ENCODE measurements at places on chromosomes 7 and 10. TPM values are rescaled to one million over a fixed set of nuclear protein-coding genes. Genes with fewer than 3 reads are reported as not detected.

- DNase-seq = no peak
These were observed 24.7 kb upstream of the SLC18A3 start for GRCh38 chr10:49585387-49585786.

DNA sequence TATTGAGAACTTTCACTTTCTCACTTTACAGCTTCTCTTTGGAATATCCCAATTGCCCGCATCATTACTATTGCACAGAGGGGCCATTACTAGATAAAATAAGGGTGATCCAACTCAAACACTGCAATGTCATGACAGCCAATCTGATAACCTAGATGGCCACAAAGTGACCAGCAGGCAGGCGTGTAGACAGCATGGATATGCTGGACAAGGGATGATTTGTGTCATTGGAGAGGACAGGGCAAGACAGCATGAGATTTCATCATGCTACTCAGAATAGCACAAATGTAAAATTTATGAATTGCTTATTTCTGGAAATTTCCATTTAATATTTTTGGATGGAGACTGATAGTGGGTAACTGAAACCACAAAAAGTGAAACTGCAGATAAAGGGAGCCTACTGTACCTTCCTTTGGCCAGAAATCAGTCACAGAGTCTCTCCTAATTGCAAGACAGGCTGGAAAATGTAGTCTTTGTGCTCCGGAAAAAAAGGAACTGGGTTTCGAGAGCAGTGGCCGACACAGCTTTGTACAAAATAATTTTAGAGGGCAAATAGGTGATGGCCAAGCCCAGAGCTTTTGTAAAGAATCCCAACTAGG lies 6.1 kb upstream of the GSDME start:
- DNase-seq = no peak

DNA sequence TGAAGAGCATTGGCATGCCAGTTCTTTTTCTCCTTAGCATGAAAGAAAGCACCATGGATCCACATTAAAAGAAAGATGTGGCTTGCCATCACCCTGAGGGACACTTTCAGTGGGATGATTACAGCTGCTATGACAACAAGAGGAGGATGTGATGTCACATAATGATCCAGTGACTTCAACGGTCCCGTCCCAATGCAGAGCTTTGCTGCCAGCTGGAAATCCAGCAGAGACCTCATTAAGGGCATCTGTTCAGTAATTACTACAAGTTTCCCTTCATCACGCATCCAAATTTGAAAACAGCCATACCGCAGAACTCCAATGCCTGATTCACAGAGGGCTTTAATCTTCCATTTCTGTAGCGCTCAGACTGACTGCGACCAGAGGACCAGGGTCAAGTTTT lies 206.6 kb downstream of the LSM5 start:
- no peak for DNase-seq

DNA sequence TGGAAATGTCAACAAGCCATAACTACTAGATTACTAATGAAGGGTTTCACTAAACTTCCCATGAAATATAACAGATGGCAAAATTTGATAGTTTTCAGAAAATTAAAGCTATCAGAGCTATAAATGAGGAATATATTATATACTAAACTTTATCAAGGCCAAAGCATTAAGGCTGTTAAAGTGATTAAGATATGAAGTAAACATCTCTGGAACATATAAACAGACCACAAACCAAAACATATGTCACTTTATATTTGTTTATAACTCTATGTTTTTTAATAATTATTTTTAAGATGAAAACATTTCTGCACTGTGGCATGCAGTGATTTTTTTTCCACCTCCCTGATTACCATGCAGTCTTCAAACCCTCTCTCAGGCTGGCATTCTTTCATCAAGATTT lies 120.2 kb downstream of the REEP3 start:
- DNase-seq = no peak

DNA sequence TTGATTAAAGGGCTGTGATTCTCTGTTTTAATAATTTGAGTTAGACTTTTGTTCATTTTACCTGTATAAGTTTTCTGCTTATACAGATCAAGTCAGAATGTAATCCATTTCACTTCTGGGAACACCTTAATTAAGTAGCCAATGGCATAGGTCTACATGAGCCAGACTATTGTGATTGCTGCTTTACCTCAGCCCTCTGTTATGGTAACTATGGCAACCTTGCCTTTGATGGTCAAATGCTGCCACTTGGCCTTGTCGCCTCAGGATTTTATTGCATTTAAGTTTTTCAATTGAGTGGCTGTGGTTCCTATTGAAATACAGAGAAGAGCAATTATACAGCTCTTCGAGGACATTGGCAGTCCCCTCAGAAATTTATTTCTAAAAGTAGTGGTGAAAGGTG lies 64.3 kb upstream of the TMEM106B start:
- DNase-seq = no peak

- no peak for DNase-seq
These were observed 599.3 kb upstream of the CELF2 start for GRCh38 chr10:10418387-10418786.

DNA sequence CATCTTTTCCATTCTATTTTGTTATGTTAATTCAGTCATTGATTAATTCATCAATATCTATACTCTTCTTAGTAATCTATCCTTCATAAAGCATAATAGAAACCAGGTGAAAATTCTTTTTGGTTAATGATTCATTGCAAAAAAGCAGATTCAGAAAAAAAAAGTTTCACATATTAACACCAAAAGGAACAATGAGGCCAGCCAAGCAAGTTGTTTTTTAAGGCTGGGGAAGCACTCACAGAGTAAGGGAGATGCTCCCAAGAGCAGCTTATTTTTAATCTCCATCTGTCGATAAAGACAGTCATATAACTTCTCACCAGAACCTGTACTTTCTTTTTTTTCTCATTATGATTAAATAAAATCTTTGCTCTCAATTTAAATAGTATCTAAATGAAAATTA lies 95.8 kb downstream of the CACNA2D1 start:
- DNase-seq = no peak

- no peak for DNase-seq
These were observed 12.7 kb upstream of the ATP6V0E2 start for GRCh38 chr7:149860821-149861727.

GRCh38 chr7:27964820-27965219 lies 215.8 kb downstream of the JAZF1 start:
- DNase-seq = no peak

DNA sequence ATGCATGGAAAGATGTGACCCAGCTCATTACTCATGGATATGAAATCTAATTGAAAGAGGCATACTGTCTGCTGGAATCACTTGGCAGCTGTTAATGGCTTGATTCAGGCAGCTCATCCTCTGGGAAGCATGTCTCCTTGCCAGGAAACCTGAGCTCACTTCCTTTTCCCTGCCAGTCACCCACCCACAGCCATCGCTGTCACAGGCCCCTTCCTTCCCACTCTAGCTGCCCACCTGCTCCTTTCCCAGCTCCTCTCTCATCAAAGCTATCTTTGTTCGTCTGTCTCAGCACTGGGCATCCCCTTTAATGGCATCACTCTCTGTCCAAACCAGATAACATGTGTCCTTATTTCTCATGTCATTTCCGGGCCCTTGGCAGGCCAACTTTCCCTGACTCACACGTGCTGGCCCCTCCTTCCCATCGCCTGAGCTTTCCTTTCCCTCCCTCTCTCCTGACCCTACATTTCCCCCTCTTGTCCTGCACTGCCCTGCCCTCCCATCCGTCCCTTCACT lies 721.9 kb downstream of the TNS3 start:
- DNase-seq = no peak

GRCh38 chr7:83072576-83073517 lies 89.8 kb downstream of the PCLO start:
- DNase-seq = no peak

DNA sequence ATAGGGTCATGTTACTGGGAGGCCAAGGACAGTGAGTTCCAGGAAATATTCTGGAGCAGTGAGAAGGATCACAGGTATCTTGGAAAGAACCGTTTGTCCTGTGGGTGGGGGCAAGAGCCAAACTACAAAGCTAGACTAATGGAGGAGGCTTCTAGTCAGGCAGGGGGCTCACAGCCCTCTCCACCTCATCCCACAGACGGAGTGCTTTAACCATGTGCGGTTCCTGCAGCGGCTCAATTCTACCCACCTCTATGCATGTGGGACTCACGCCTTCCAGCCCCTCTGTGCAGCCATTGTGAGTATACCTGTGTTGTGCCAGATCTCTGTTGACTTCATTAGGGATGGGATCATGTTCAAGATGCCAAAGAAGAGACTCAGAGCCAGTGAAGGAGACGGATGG lies 8.1 kb downstream of the SEMA4G start:
- DNase-seq = no peak

DNA sequence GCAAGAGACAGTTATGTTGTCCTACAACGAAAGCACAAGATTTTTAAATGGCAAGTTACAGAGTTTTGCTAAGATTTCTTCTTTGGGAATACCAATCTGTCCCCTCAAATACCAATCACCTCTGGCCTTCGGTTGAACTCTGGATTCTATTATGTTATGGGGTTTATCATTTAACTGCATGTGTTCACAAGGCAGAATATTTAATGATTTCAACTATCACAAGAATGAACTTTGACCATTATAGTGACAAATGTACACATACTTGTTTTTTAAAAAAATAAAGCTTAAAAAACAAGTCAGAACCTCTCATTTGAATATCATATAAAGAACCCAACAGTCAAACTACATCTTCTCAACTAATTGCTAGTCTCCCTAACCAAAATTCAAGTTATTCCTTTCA lies 11.3 kb downstream of the OAT start:
- DNase-seq = no peak

GRCh38 chr10:73093922-73094850 lies 2.5 kb downstream of the P4HA1 start:
- no peak for DNase-seq

- no peak for DNase-seq
These were observed 138.8 kb downstream of the KCNMA1 start for GRCh38 chr10:77498829-77499228.

- DNase-seq = no peak
These were observed 56.9 kb downstream of the ADK start for GRCh38 chr10:74207691-74208480.

DNA sequence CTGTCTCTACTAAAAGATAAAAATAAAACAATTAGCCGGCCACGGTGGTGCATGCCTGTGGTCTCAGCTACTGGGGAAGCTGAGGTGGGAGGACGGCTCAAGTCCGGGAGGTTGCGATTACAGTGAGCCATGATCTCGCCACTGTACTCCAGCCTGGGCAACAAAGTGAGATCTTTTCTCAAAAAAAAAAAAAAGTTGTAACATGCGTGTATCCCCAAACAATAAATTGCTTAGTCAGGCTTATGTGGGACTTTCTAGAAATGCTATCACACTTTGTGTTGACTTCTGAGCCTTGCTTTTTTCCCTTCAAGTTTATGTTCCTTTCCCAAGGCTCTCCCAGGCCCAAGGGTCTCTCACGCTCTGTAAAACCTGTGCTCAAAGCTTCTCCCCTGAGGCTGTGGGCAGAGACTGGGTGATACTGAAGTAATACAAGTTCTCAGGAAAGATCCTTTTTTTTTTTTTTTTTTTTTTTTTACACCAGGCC lies 88.0 kb upstream of the TNS3 start:
- no peak for DNase-seq

DNA sequence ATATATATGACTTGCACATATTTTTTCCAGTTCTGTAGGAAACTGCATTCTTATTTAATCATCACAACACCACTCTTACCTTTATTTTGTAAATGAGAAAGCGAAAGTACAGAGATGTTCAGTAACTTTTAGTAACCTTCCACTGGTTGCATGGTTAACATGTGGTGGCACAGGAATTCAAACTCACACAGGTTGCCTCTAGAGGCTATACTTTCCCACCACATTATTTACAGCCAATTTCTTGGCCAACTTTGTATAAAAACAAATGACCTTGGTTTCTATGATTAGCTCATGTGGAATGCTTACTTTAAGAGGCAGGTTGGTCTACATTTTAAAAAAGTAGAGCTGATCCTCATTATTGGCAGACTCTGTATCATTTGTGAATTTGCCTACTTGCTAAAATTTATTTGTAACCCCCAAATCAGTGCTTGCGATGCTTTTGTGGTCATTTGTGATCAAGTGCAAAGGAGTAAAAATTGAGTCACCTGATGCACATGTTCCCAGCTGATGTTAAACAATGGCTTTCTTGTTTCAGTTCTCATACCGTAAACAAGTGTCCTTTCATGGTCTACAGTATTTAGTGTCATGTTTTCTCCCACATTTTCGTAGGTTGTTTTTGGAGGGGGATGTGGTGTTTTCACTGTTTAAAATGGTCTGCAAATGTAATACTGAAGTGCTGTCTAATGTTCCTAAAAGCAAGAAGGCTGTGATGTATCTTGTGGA lies 14.8 kb downstream of the BBS9 start:
- DNase-seq = no peak

GRCh38 chr10:58278274-58278961 lies 9.5 kb downstream of the CISD1 start:
- no peak for DNase-seq

DNA sequence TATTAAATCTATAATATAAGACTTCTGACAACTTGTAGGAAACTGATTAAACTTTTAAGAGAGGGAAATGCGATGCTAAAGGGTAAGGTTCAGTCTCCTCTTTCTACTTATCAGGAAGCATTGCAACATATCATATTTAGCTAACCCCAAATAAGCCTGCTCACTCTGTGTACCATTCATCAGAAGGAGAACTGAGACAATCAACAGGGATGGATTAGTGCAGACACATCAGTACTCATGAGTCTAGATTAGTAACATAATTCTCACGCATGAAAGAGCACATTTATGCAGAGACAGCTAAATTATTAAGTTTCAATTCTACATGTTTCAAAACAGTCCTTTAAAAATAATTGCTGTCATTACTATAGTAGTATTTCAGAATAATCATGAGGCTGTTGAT lies 354.2 kb upstream of the ZWINT start:
- DNase-seq = no peak

DNA sequence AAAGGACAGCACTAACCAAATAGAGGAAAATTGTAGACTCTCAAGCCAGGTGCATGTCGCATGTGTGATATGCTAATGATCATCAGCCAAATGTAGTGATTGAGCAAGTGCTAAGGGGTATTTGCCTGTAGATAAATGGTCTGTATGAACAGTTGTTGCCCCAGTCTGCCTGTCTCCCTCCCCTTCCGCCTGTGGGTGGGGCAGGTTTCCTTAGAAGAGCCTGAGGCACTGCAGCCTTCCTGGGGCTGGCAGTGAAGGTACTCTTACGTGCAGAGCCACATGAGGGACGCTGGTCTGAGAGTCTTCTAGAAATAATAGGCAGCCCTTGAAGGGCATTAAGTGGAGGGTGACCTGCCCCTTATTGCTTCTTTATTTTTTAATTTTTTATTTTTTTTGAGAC lies 152.1 kb downstream of the SNX10 start:
- DNase-seq = no peak

MNX1 gene
- not detected for polyA plus RNA-seq

TSPAN14 gene
- 17.4 TPM for polyA plus RNA-seq

SLC16A9 gene
- 0.34 TPM for polyA plus RNA-seq

BMPER gene
- polyA plus RNA-seq = 0.34 TPM

SEMA3D gene
- 0.10 TPM for polyA plus RNA-seq

MKI67 gene
- 0.18 TPM for polyA plus RNA-seq

GPR15LG gene
- polyA plus RNA-seq = not detected

GRID2IP gene
- polyA plus RNA-seq = 0.01 TPM

PPP1R9A gene
- polyA plus RNA-seq = 4.6 TPM

SYT15 gene
- polyA plus RNA-seq = 1.3 TPM

ERVW-1 gene
- polyA plus RNA-seq = not detected
